IMR-90 (cell line): ENCODE measurements at places on chromosomes 12 and 14.
A peak's percentile ranks its signal among the peaks of the same experiment; 100 is the strongest.

- DNase-seq, result peak; percentile 42
Measured at GRCh38 chr14:65242732-65243134, 140.4 kb upstream of the MAX start.

DNA sequence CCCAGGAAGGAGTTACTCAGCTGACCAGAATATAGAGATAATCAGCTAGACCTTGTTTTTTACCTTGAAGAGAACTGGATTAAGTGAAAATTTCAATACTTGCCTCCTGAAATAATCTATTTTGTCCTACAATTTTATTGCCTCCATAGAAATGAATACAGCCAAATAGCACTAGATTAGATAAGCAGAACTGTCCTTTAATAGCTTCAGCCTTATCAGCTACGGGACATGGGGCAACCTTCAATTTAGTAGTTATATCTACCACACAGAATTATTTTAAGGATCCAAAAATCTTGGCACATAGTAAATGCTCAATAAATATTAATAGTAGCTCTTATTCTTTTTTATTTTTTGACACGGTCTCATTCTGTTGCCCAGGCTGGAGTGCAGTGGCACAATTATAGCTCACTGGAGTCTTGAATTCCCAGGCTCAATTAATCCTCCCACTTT, 67.2 kb upstream of the PLEKHG3 start:
- no peak for DNase-seq

DNA sequence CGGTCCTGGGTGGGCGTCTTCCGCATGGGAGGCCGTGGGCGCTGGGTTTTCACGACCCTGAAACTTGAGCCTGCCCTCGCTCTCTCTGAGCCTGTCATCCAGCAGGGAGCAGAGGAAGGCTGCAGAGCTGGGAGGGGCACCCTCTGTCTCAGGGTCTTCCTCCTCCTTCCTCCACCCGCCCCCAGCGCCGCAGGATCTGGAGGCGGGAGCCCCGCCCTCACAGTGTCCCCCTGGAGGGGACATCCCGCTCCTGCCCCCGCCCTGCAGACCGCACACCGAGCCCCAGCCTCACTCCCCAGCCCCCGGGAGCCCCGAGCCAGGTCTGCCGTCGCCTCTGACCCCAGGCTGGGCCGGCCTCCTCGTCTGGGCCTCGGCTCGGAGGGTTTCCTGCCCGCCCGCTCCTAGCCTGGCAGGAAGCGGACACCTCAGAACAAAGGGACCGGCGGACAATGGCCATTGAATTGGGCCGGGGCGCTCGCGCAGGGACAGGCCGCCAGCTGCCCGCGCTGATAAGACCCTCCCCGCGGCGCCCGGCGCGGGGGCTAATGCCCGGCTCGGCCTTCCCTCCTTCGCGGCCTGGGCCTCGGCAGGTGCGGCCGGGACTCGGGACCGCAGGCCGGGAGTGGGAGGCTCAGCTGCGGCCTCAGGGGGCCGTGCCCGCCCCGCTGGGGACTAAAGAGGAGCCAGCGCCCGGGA, 15.3 kb upstream of the NUDT14 start:
- DNase-seq, result no peak

DNA sequence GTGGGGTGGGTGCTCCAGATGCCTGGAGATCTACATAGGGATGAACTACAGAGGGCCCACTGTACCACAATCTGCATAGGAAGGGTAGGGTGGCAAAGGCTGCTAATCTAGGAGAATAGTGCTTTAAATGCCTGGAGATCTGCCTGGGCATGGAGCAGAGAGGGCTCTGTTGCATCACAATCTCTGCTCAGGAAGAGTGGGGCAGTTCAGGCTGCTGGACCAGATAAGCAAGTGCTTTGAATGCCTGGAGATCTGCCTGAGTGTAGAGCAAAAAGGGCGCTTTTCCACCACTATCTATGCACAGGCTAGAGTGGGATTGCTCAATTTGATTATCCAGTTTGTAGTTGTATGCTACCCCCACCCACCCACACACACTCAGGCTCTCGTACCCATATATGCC, 886.3 kb upstream of the SEL1L start:
- no peak for DNase-seq

DNA sequence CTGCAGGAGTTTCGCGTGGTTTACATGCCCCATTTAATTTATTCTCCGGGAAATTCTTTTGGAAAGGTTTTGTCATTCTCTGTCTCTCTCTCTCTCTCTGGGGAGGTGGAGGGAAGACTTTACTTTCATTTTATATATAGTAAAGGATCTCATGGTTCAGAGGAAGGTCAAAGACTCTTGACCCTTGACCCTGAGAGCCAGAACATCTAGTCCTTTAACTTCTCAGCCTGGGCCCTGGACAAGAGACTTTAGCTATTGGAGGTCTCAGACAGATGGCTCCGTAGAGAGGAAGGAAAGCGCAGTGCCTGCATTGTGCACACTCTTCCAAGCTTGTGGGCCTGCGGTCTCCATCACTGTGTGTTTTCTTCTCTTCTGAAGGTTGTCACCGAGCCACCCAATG, 43.7 kb downstream of the CCDC92 start:
- no peak for DNase-seq

- DNase-seq, result peak; percentile 23
Measured at GRCh38 chr14:72503696-72504368, 390.1 kb downstream of the DPF3 start.

DNA sequence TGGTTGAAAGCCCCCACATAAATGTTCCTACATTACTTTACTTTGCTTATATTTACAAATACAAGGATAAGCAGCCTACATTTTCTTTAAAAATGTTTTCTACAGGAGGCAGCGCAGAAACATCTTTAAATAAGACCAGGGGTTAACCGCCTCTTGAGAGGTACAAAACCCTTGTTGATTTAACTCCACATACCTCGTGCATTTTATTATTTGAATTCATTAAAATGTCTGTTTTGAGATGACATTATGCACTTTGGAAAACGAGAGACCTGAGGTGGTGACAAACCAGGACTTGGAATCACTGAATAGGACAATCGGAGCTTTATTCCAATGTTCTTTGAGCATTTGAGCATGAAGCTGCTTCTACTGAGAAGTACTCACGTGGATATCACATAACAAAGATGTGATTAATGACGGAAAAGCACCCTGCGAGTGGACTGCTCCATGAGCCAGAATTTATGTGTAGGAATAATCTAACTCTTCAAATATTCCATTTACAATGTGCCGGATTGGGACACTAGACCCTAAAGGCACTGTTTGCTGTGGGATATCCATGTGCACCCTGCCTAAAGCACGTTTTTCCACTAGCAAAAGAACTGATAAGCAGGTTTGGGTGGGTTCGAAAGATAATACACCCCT, 746 bp upstream of the DUSP16 start:
- peak; percentile 32 for DNase-seq

GRCh38 chr12:6355491-6356373, 13.9 kb upstream of the TNFRSF1A start:
- DNase-seq, result no peak

- no peak for DNase-seq
Measured at GRCh38 chr12:54725233-54725843, 77.2 kb upstream of the DCD start.

GRCh38 chr12:118694128-118694775, 287.1 kb upstream of the SRRM4 start:
- DNase-seq, result no peak
